T-helper 17 cell (primary cell): ENCODE measurements at places on chromosomes 3 and 15. TPM values are rescaled to one million over a fixed set of nuclear protein-coding genes. Genes with fewer than 3 reads are reported as not detected.
A peak's percentile ranks its signal among the peaks of the same experiment; 100 is the strongest.

WHAMM gene
- 91.2 TPM for total RNA-seq

- peak overlapping the region; percentile 99 for H3K27ac ChIP-seq
- peaks cover 9% of the 10 kb centered on the region for H3K36me3 ChIP-seq
- H3K4me3 ChIP-seq: peak overlapping the region; percentile 97
- H3K4me1 ChIP-seq: peaks cover 48% of the 10 kb centered on the region
Observed at GRCh38 chr15:43105077-43105736, 631 bp downstream of the UBR1 start.

DUOX1 gene
- 0.42 TPM for total RNA-seq

DNA sequence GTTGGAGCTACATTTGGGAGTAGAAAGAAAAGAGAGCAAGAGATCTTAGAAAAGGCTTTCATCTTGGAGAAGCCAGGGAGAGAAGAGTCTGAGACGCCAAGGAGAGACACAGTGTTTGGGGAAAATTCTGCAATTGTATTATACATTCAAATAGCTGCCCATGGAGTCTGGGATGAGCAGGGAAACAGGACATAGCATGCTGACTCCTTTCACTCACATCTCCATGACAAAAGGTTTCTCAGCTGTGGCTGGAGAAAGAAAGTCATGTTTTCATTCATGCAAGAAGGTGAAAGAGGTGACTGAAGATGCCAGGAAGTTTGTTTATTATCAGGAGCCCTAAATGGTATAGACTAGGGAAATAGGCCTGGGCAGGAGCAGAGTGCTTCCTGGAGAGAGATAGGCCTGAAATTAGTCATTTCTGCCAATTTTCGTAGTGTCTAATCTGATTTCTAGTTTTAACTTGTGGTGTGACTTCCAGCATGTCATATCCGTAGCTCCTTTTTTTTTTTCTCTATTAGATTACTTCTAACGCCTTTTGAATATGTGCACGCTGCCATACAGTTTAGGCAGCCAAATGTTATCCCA, 34.1 kb downstream of the ACP3 start:
- H3K4me1 ChIP-seq: peaks cover 4% of the 10 kb centered on the region
- H3K36me3 ChIP-seq: peaks cover 4% of the 10 kb centered on the region
- H3K27me3 ChIP-seq: peaks cover 39% of the 10 kb centered on the region
- H3K4me3 ChIP-seq: no peak overlapping the region
- DNase-seq: no peak

DCLK3 gene
- total RNA-seq: not detected

DNA sequence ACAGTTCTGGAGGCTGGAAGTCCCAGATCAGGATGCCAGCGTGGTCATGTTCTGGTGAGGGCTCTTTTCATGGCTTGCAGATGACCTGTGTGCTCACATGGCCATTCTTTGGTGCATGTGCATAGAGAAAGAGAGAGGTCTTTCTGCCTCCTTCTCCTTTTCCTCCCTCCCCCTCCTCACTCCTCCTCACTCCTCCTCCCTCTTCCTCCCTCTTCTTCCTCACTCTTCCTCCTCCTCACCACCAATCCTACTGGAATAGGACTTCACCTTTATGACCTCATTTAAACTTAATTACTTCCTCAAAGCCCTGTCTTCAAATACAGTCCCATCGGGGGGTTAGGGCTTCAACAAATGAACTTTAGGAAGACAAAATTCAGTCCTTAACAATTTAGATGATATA, 23.8 kb downstream of the ZNF654 start:
- H3K36me3 ChIP-seq: peaks cover 2% of the 10 kb centered on the region
- no peak for DNase-seq
- no peak overlapping the region for H3K27ac ChIP-seq
- H3K27me3 ChIP-seq: no peaks in the 10 kb centered on the region
- peaks cover 35% of the 10 kb centered on the region for H3K4me1 ChIP-seq
- H3K4me3 ChIP-seq: no peak overlapping the region

- no peak overlapping the region for H3K27ac ChIP-seq
- no peaks in the 10 kb centered on the region for H3K27me3 ChIP-seq
- no peaks in the 10 kb centered on the region for H3K4me1 ChIP-seq
- H3K4me3 ChIP-seq: no peak overlapping the region
- DNase-seq: no peak
Observed at GRCh38 chr3:28022916-28023315, 218.5 kb upstream of the CMC1 start.

MRPL3 gene
- 33.1 TPM for total RNA-seq

GRCh38 chr15:68145706-68146105, 59.4 kb downstream of the CALML4 start:
- DNase-seq: no peak
- no peak overlapping the region for H3K4me3 ChIP-seq
- H3K27ac ChIP-seq: peak overlapping the region; percentile 27
- peaks cover 16% of the 10 kb centered on the region for H3K4me1 ChIP-seq

DNA sequence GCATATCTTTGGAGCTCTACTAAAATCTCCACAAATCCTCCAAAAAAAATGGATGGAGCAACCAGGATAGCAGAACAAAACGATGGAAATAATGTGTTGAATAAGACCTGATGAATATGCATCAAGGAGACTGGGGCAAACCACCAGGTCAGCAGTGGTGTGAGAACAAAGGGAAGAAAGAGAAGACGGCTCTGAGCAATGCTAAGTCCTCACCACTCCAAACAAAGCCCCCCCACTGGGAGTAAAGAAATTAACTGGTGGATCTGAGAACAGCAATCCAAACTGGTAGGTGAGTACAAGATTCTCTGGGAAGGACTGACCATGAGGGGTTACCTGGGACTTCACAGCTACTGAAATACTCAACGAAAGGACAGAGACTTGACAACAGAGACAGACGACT, 977.3 kb downstream of the TBL1XR1 start:
- no peaks in the 10 kb centered on the region for H3K36me3 ChIP-seq
- no peaks in the 10 kb centered on the region for H3K27me3 ChIP-seq
- no peak for DNase-seq
- no peak overlapping the region for H3K27ac ChIP-seq
- no peak overlapping the region for H3K4me3 ChIP-seq

MAP6D1 gene
- total RNA-seq: 0.26 TPM

DNA sequence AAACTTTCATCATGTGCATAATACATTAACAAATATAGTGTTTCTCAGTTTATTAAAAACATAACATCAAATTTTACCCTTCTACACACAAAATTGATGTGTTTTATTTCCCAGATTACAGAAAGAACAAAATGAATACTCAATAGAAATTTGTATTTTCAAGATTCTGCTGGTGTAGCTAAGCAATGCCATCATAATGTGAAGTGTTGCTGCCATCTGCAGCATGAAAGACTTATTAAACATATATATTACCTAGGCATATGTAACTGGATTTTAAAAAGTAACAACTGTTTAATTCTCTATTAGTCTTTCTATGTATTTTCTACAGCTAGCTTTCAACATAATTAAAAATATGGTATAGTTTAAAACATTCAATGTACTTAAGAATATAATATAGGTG, 27.5 kb downstream of the PLSCR5 start:
- no peak overlapping the region for H3K4me3 ChIP-seq
- H3K27ac ChIP-seq: no peak overlapping the region
- H3K27me3 ChIP-seq: no peaks in the 10 kb centered on the region
- no peaks in the 10 kb centered on the region for H3K36me3 ChIP-seq
- H3K4me1 ChIP-seq: no peaks in the 10 kb centered on the region

GRCh38 chr3:122271246-122271898, 53.7 kb upstream of the CSTA start:
- DNase-seq: no peak
- H3K36me3 ChIP-seq: no peaks in the 10 kb centered on the region
- H3K4me3 ChIP-seq: peak overlapping the region; percentile 84
- peak overlapping the region; percentile 74 for H3K27ac ChIP-seq
- peaks cover 40% of the 10 kb centered on the region for H3K4me1 ChIP-seq
